EL (cell line): ENCODE measurements at places on chromosomes 13 and 19.

GRCh38 chr13:46296115-46296822 is 84.5 kb downstream of the LRRC63 start:
- peak; percentile 90 for DNase-seq

- DNase-seq = peak; percentile 91
Measured at GRCh38 chr19:3365836-3366752, at the start of gene NFIC. Gene NFIC, plus strand, starts transcription at chr19:3366583. Its CDS starts 54 bp downstream, at chr19:3366637.

- peak; percentile 76 for DNase-seq
Measured at GRCh38 chr13:45280751-45281634, 60.0 kb downstream of the TPT1 start.

- DNase-seq = no peak
Measured at GRCh38 chr13:111941845-111942447, 125.0 kb upstream of the SOX1 start.

- DNase-seq = peak; percentile 65
Measured at GRCh38 chr13:82370316-82370715, 1512.0 kb downstream of the SLITRK1 start.

- DNase-seq = no peak
Measured at GRCh38 chr13:70580825-70581224, 472.6 kb upstream of the KLHL1 start.
